Activated naive CD4-positive, alpha-beta T cell treated with anti-CD3 and anti-CD28 coated beads, Interleukin-2, amount 10 ng/mL, durations not matched to agents 7 days and 5 days (primary cell): ENCODE measurements at places on chromosomes 4 and X.

DNA sequence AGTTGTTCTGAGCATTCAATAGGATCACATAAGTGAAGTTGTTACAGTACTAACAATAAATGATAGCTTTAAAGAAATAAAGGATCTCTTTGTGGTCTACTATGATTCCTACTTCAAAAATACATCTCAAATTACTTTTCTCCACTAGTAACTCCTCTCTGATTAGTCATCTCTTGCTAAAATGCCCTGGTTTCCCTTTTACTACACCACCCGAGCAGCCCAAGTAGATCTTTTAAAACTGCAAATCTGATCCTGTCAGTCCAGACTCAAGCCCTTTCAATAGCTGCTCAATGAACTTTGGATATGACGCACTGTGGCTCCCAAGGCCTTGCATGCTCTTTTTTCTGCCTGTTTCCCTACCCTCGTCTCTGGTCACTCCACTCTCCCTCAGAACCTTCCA lies 97.5 kb downstream of the MAOA start:
- no peak for DNase-seq
- H3K27ac ChIP-seq: no peak overlapping the region
- peaks cover 2% of the 10 kb centered on the region for H3K4me1 ChIP-seq
- no peak overlapping the region for H3K4me3 ChIP-seq
- no peaks in the 10 kb centered on the region for H3K27me3 ChIP-seq
- H3K36me3 ChIP-seq: no peaks in the 10 kb centered on the region

- no peaks in the 10 kb centered on the region for H3K27me3 ChIP-seq
- H3K36me3 ChIP-seq: no peaks in the 10 kb centered on the region
- H3K4me1 ChIP-seq: no peaks in the 10 kb centered on the region
- H3K4me3 ChIP-seq: no peak overlapping the region
Measured at GRCh38 chr4:111977419-111977965, 167.8 kb upstream of the FAM241A start.

GRCh38 chr4:24024157-24024556 lies 134.3 kb upstream of the PPARGC1A start:
- no peaks in the 10 kb centered on the region for H3K36me3 ChIP-seq
- no peak overlapping the region for H3K4me3 ChIP-seq
- H3K27me3 ChIP-seq: no peaks in the 10 kb centered on the region
- no peaks in the 10 kb centered on the region for H3K4me1 ChIP-seq

DNA sequence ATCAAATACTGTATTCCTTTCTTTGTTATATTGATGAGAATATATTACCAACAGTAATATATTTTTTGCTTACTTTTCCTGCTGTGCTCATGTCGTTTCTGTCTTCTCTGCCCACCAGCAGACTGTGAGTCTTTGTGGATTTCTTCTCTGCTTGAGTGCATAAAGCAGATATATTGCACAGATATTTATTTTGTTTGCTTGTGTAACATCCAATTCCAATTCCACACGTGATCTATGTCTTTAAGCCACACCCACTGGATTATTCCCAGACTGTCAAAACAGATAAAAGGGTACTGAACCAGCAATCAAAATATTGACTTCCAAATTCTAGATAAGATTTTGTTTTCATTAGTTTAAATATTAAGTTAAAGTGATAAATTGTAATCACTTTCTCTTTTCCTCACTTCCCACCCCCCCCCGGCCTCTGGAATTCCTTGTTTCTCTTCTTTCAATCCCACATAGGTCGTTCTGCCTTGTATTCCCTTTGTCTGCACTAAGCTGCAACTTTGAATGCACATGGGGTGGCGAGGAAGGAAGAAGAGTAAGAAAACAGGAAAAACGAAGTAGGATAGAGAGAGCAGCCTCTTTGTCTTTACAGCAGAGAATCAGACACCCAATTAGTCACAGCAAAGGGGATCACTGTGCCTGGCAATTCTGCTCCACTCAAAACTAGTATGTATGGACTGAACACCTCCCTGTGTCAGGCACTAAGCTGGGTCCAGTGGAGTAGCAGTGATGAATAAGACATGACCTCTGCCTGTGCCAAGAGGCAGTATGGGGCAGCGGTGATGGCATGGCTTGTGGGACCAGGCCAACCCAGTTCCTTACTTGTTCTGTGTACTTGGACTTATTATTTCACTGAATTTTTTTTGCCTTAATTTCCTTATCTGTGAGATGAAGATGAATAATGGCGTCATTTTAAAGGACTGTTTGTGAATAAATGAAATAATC lies at the start of gene ADH1B:
Gene ADH1B (minus strand): TSS at position 161 of the 951 bp plus-strand sequence. CDS start 70 bp downstream, at position 91.
- no peaks in the 10 kb centered on the region for H3K4me1 ChIP-seq
- H3K27ac ChIP-seq: no peak within 1 kb of the TSS
- peaks cover 3% of the 10 kb centered on the region for H3K27me3 ChIP-seq
- H3K4me3 ChIP-seq: no peak within 1 kb of the TSS
- DNase-seq: no peak
- no peaks in the 10 kb centered on the region for H3K36me3 ChIP-seq

- no peaks in the 10 kb centered on the region for H3K27me3 ChIP-seq
- DNase-seq: no peak
- H3K36me3 ChIP-seq: no peaks in the 10 kb centered on the region
- H3K4me3 ChIP-seq: no peak overlapping the region
Measured at GRCh38 chrX:123093792-123094191, 90.3 kb upstream of the GRIA3 start.

GRCh38 chr4:114601304-114602052 lies 2.9 kb downstream of the UGT8 start:
- no peak overlapping the region for H3K27ac ChIP-seq
- peaks cover 34% of the 10 kb centered on the region for H3K27me3 ChIP-seq
- H3K36me3 ChIP-seq: no peaks in the 10 kb centered on the region

GRCh38 chrX:135698924-135699323 lies 14.5 kb upstream of the CT45A1 start:
- no peaks in the 10 kb centered on the region for H3K4me1 ChIP-seq
- H3K27me3 ChIP-seq: no peaks in the 10 kb centered on the region
- no peaks in the 10 kb centered on the region for H3K36me3 ChIP-seq
- no peak overlapping the region for H3K27ac ChIP-seq
- no peak for DNase-seq
- no peak overlapping the region for H3K4me3 ChIP-seq

GRCh38 chr4:57117491-57117890 lies 7.3 kb upstream of the IGFBP7 start:
- peaks cover 26% of the 10 kb centered on the region for H3K27me3 ChIP-seq
- no peak for DNase-seq
- no peaks in the 10 kb centered on the region for H3K36me3 ChIP-seq
- H3K27ac ChIP-seq: no peak overlapping the region

- H3K4me1 ChIP-seq: no peaks in the 10 kb centered on the region
- H3K36me3 ChIP-seq: no peaks in the 10 kb centered on the region
- no peak overlapping the region for H3K4me3 ChIP-seq
- H3K27me3 ChIP-seq: no peaks in the 10 kb centered on the region
- no peak overlapping the region for H3K27ac ChIP-seq
Measured at GRCh38 chr4:53619431-53619830, 28.1 kb upstream of the LNX1 start.

- H3K27ac ChIP-seq: no peak overlapping the region
- H3K4me1 ChIP-seq: no peaks in the 10 kb centered on the region
- no peaks in the 10 kb centered on the region for H3K36me3 ChIP-seq
- DNase-seq: no peak
- no peaks in the 10 kb centered on the region for H3K27me3 ChIP-seq
- H3K4me3 ChIP-seq: no peak overlapping the region
Measured at GRCh38 chrX:24117258-24117657, 32.3 kb upstream of the ZFX start.
